ENCODE measurements at places on chromosomes 7 and 10.

- DNase-seq = no peak
Measured at GRCh38 chr7:4861673-4862072, at the start of gene PAPOLB. Gene PAPOLB (minus strand): TSS chr7:4862030. CDS start chr7:4861810, 220 bp downstream.

GRCh38 chr7:101386558-101387231 is 24.0 kb downstream of the COL26A1 start:
- no peak for DNase-seq

DNA sequence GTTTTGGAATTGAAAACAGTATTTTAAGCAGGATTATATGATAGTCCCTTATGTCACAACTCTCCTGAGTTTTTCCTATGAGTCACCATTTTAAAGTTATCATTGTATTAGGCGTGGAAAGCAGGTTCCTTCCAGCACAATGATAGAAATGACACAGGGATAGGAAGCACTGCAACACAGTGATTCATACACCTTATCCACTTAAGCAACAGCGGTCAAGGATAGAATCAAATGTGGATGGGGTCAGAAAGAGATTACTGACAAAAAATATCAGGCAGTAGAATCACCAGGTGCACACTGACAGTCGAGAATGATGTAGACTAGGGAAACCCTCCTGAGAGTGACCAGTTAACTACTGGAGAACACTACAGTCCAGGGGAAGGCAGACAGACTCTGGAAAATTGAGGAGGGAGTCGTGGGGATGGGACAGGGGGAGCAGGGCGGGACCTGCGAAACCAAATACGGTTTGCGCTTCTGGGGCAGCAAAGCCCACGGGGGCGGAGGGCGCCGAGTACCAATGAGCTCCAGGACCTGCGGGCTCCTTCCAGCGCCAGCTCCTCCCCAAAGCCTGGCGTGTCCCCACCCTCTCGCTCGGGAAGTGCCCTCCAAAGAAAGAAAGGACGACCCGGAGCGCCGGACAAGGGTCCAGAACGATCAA is 479 bp downstream of the PNPLA8 start:
- DNase-seq = peak; percentile 39

DNA sequence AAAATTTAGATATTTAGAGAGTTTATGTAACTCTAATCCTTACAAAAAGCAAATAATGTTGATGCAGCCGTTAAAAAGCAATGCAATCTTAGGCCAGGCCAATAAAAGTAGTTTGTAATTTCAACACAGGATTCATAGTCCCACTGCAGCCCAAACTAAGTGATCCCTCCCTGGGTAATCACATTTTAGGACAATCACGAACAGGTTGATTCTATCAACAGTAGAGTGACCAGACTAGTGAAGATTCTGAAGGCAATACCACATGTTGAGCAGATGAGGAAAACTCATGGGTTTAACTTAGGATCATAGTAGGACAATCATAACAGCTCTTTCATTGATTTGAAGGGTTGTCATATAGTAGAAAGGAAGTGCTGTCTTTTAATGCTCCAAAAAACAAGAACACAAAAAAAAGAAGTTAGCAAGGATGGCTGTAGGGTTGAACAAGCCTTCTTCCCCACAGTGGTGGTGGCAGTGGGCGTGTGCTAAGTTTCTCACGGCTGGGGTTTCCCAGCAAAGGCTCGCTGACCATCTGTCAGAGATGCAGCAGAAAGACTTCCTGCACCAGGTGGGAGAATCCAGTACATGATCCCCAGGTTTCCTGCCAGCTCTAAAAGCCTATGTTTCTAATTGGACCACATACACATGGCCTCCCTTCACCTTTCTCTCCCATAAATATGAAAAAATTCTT is 212.2 kb downstream of the CHRM2 start:
- DNase-seq = no peak

- DNase-seq = no peak
Measured at GRCh38 chr10:33193701-33194521, 140.6 kb downstream of the NRP1 start.

GRCh38 chr7:139817249-139817648 is 11.8 kb upstream of the TBXAS1 start:
- DNase-seq = no peak

DNA sequence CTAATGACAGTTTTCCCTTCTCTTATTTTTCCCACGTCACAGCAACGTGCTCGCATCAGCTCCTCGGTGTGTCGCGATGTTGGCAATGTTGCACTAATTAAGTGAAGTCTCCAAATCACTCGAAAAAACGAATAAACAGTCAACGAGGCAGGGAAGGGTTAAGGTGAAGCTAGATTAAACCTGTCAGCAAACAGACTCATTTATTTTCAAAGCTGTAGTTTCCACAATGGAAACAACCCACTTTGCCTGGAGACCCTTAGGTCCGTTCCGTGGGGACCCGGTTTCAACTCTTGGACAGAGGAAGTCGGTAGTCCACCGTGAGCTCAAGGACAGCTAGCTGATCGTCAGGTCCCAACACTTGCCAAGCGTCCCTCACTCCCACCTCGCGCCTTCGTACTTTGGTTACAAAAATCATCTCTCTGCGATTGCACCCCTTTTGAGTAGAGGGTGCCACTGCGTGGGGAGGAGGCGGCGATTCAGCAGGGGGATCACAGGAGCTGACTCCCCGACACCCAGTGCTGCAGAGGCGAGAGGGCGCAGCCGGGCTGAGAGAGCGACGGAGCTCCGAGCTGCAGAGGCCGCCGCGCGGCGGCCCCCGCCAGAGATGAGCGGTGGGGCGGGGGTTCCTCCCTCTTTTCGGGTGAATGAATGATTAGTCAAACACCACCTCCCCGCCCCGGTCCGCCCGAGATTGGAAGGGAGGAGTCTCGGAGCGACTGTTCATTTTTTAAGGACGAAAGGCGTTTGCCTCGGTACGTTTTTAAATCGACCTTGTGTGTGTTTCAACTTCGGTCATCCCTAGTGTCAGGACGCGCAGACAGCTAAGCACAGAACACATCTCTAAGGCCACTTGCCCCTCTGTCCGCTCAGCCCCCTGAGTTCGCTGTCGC is 1.3 kb upstream of the BMPER start:
- peak; percentile 69 for DNase-seq

Measured in putamen (tissue), 1 donor.